A549 treated with GW870086 at 1 μM for 4 hours (cell line): ENCODE measurements at places on chromosomes 12 and 14. TPM values are rescaled to one million over a fixed set of nuclear protein-coding genes. Genes with fewer than 3 reads are reported as not detected.

Gene LRRC43
- 0.26 to 0.36 TPM in 2 of 5 replicates, not detected in the others for total RNA-seq

Gene CLEC1B
- not detected in 5 replicates for total RNA-seq

Gene GATC
- total RNA-seq: 20.5 to 26.5 TPM (median 24.6 TPM) in 5 replicates

Gene TAS2R30
- not detected in 5 replicates for total RNA-seq

Gene TPH2
- total RNA-seq: not detected in 5 replicates

Gene PAH
- total RNA-seq: not detected in 5 replicates

Gene CPNE8
- 9.3 to 11.0 TPM (median 10.0 TPM) in 5 replicates for total RNA-seq

Gene TUNAR
- total RNA-seq: not detected in 5 replicates

Gene SMAGP
- 27.0 to 32.8 TPM (median 31.8 TPM) in 5 replicates for total RNA-seq

Gene CCDC196
- total RNA-seq: not detected in 5 replicates

Gene MIPOL1
- total RNA-seq: 1.6 to 3.4 TPM (median 2.9 TPM) in 5 replicates

Gene LBHD2
- not detected in 5 replicates for total RNA-seq

Gene ASIC1
- total RNA-seq: 4.9 to 6.2 TPM (median 5.6 TPM) in 5 replicates

Gene C1S
- total RNA-seq: 39.5 to 62.4 TPM (median 44.8 TPM) in 5 replicates

Gene DTX3
- 16.4 to 18.8 TPM (median 18.7 TPM) in 5 replicates for total RNA-seq

Gene SERPINA5
- total RNA-seq: 0.14 to 0.29 TPM (median 0.17 TPM) in 4 of 5 replicates, not detected in the other

Gene CELA1
- not detected in 5 replicates for total RNA-seq

Gene AHNAK2
- 231 to 264 TPM (median 240 TPM) in 5 replicates for total RNA-seq

Gene COPS7A
- 48.9 to 55.9 TPM (median 52.8 TPM) in 5 replicates for total RNA-seq

Gene LRFN5
- not detected in 5 replicates for total RNA-seq

Gene SLC4A8
- 0.67 to 2.7 TPM (median 1.3 TPM) in 5 replicates for total RNA-seq

Gene IL23A
- total RNA-seq: 0.21 to 0.70 TPM (median 0.49 TPM) in 4 of 5 replicates, not detected in the other
